Activated CD4-positive, alpha-beta T cell treated with anti-CD3 and anti-CD28 coated beads, Interleukin-2, amount 50 U/mL, for 48 hours (primary cell): ENCODE measurements at places on chromosomes 1 and 21.

GRCh38 chr1:170305777-170306512 is 160.2 kb downstream of the NTMT2 start:
- no peak for DNase-seq

GRCh38 chr1:39733161-39733560 is 5.5 kb upstream of the PPIE start:
- DNase-seq: no peak

DNA sequence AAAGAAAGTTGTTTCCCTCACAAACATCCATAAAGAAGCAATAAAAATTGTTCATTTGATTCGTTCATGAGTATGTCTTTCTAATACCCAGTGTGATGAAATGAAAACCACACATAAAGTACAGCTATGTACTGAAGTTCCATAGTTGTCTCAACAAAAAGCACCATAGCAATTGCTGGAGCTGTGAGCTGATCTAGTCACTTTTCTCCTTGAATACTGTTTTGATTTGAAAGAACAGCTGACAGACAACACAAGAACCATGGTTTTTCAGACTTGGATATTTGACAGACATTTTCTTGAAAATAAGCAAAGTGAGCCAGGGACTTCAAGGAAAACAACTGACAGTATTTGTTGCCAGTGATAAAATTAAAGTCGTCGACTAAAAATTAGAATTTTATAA is 237.1 kb upstream of the PLD5 start:
- DNase-seq: no peak

GRCh38 chr1:225435957-225436392 is 8.1 kb upstream of the LBR start:
- no peak for DNase-seq

DNA sequence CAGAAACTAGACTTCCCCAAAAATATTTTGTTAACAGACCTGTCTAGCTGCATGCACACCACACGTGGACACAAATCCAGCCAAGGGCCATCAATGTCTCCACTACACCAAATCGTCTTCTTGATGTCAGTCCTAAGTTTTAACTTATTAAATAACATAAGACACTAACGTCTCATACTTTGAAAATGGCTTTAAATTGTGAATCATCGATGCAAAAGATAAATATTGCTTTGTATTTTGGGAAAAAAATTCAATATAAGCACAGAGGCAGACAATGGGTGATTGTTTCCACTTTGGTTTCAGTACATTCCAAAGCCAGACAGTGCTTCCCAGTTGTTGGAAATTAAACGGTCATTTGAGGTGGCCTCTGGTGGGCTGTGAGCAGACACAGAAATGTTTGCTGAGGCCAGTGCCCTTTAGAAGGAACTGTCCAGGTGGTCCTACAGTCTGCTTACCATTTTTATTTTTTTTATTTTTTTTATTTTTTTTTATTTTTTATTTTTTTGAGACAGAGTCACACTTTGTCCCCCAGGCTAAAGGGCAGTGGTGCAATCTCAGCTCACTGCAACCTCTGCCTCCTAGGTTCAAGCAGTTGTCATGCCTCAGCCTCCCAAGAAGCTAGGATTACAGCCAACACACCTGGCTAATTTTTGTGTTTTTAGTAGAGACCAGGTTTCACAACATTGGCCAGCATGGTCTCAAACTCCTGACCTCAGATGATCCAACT is 1.8 kb upstream of the KIAA2013 start:
- no peak for DNase-seq

DNA sequence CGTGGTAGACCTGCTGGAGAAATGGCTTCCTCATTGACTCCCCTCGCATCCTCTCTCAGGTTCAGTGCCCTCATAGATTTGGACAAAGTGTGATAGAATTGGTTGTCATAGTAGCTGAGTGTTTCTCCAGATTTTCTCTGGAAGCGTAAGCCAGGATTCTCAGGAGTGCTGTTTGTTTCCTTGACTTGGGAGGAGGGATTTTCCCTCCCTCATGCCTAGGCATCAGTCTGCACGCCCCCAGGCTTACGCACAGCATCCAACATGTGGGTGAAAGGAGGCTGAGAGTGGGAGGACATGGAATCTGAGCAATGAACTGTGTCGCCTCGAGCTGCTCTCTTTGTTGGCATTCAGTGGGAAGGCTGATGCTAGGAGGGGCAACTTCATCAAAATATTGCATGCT is 503.5 kb downstream of the LTN1 start:
- no peak for DNase-seq

DNA sequence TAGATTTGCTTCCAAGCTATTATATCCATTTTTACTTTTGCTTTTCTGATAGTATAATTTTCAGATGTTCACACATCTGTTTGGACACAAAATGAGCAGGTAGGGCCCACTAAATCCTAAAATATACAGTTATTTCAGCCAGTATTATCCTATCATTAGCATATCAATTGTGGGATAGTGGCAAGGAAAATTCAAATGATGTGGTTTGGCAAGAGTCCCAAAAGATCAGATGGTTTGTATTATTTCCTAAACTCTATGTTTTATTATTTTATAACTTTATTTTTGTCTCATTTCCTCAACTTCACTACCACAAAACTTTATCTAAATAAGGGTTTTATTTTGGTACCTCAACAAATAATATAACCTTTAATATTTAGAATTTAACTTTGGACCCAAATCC is 1659.6 kb downstream of the NCAM2 start:
- DNase-seq: no peak

- DNase-seq: no peak
Measured at GRCh38 chr1:37001703-37002102, 32.6 kb downstream of the GRIK3 start.

DNA sequence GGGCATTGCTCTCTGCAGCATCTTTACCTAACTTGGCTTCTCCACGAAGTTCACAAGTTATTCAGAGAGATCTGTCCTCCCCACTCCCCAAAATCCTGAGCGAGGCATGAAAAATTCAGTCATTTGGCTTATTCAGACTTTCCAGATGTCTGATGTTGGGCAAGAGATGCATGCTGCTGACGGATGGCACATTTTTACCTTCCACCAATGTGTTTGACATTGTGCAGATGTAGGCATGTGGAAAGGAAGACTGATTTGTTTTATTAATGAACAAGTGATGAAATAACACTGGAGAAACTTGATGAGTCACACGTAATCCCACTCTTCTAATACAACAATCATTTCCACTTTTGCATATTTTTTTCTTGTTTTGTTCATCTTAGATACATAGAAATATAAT is 86.7 kb downstream of the C1orf94 start:
- DNase-seq: no peak

DNA sequence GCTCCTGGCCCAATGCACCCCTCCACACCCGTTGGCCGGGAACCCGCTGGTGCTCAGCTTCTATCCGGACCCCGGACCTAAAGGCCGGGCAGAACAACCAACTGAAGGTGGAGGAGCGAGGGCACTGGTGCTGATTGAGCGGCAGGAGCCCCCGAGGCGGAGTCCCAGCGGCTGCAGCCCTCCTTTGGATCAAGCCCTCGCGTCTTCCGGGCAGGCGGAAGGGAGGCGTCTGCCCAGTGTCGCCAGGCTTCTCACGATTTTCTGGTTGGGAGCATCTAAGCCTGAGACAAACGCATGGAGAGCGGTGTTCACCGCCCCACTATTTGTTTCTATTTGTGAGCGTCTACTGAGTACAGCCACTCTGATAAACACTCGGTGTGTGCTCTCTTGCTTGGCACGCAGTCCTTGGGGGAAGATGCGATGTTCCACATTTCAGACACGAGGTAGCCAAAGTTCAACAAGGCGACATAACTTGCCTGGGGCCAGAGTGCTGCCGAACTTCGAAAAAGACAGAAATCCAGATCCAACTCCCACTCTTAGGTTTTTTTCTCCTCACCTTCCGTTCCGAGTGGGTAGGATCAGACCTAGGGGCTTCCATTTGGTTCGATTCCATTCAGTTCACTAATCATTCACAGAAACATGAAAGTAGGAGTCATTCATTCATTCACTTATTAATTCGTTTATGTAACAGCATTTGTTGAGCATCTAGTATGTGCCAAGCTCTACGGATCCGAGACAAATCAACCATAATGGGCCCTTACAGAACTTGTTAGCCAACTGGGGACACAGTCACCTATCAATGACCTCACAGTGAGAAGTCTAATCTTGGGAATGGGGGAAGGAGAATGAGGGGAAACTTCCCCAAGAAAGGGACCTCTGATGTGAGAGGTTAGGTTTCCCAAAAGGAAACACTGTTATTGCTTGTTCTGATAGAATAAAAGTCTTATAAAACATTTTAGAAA is 4.9 kb upstream of the DMRTA2 start:
- DNase-seq: no peak
